ENCODE measurements at places on chromosomes 2 and 18. TPM values are rescaled to one million over a fixed set of nuclear protein-coding genes. Genes with fewer than 3 reads are reported as not detected.

The CDK15 gene
- not detected for total RNA-seq

The MDH1 gene
- total RNA-seq: 353 TPM

The PROC gene
- total RNA-seq: 1.7 TPM

The KANSL3 gene
- total RNA-seq: 31.4 TPM

Data from H1 (cell line).